Activated T-cell treated with anti-CD3 and anti-CD28 coated beads for 24 hours (primary cell): ENCODE measurements at places on chromosomes 5 and 9.

- DNase-seq, result no peak
Measured at GRCh38 chr9:107684224-107684623, 194.7 kb upstream of the KLF4 start.

- DNase-seq, result no peak
Measured at GRCh38 chr5:751496-751895, 33.0 kb downstream of the ZDHHC11B start.

- no peak for DNase-seq
Measured at GRCh38 chr9:128124873-128125579, 2.5 kb downstream of the PTGES2 start.

DNA sequence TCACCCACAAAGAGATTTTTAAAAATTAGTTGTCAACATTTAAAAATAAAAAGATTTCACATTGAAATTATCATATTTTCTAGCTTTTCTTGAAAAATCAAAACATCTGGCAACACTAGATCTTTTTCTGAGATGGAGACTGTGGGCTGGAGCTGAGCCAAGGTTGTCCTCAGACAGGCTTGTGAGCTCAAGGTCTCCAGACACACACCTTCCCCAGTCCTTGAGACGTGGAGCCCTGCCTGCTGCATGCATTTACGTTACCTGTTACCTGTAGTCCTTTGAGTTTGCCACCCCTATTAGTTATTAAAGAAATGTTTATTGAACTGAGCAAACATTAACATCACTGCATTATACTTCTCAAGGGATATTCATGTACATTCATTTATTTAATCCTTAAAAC lies 87.5 kb upstream of the TLE1 start:
- DNase-seq, result no peak

DNA sequence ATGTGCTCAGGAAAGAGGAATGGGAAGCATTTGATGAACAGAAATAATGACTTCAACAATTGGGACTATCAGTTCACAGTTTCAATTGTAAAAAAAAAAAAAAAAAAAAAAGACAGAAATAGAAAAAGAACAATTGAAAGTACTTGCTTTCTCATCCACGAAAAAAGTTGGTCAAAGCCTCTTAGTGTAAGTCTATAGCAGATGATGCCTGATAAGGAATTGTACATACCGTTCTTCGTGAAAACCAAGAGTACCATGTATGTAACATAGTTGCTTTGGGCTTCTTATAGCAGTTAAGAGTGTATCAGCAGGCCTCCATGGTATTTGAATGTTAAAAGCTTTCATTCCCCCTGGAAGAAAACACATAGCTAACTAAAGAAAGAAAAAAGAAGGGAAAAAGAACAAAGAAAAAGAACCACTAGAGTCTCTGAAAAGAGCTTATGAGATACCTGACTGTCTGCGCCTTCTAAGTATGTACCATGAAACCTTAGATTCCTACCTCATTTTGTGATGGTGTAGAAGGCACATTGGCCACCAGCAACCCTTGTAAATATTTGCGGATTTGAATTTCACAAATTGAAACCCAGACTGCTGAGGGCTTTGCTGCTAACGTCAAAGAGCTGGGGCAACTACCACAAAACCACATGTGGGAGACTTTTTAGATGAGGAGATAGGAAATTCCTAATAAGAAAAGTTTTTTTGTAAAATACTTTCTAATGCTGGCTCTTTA lies 75.2 kb downstream of the TMC1 start:
- DNase-seq, result no peak

GRCh38 chr5:131382407-131383395 lies 118.8 kb downstream of the CDC42SE2 start:
- no peak for DNase-seq

- DNase-seq, result no peak
Measured at GRCh38 chr9:4678679-4679267, 596 bp upstream of the CDC37L1 start.

- DNase-seq, result no peak
Measured at GRCh38 chr5:12522116-12522515, 617.9 kb upstream of the CTNND2 start.

DNA sequence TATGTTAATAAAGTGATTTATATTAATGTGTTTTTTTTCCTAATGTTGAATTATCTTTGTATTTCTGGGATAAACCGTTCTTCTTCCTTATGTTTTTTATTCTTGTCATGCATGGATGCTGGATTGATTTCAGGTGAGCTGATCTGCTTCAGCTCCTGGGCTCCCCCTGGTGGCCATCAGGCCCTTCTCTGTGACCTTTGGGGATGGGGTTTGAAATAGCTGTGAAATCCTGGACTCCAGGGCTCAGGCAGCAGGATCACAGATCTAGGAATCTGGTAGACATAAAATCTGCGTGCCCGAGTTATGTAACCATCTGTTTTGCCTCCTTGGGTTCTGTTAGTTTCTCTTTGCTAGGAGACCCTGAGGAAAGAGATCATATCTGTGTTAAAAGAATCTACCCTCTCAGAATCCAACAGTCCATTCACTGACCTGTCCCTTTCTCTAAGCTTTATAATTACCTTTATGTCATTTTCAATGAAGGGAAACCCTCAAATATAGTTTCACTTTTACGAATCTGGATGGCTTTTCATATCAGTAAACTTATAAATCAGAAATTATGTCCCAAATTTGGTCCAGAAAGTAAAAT lies 12.2 kb upstream of the OR13J1 start:
- DNase-seq, result peak; percentile 67

GRCh38 chr5:173287086-173287485 lies 41.1 kb downstream of the STC2 start:
- DNase-seq, result no peak

GRCh38 chr5:161288071-161288470 lies 258.5 kb downstream of the GABRB2 start:
- no peak for DNase-seq

GRCh38 chr5:123813264-123813663 lies 301.3 kb downstream of the CSNK1G3 start:
- no peak for DNase-seq

DNA sequence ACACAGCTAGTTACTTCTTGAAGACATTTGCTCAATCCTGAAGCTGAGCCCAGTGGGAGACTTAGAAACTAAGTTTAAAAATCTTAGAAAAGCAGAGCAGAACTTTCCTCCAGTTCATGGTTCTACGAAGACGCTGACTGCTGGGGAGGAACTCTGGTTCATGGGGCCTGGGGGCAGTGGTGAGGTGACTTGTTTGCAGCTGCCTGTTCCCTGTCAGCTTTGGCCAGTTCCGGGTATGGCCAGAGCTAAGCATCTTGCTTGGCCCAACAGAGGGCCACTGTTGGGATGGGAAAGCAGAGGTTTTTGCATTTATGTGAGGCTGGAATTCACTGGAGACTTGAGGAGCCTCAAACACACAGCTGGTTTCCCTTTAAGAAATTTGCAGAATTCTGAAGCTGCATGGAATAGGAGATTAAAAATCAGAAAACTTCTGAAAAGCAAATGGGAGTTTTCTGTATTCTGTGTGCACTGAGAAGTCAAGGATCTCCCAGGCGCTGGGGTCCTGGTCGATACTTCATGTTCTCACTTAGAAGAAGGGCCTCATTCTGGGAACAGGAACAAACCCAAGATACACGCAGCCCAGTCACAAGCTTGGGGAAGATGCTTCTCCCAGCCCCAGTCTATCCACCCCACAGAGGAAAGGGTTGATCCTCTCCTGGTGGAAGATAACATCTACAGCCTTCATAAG lies 10.6 kb upstream of the HMHB1 start:
- DNase-seq, result no peak

- peak; percentile 14 for DNase-seq
Measured at GRCh38 chr9:130835441-130836298, 616 bp downstream of the ABL1 start.

- no peak for DNase-seq
Measured at GRCh38 chr5:157270771-157271170, 4.8 kb downstream of the CYFIP2 start.

DNA sequence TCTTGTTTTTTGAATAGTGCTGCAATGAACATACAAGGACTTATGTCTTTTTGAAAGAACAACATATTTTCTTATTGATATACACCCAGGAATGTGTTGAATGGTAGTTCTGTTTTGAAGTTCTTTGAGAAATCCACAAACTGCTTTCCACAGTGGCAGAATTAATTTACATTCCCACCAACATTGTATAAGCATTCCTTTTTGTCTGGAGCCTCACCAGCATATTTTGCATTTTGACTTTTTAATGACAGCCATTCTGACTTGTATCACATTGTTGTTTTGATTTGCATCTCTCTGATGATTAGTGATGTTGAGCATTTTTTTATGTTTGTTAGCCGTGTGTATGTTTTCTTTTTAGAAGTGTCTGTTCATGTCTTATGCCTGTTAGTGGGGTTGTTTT lies 524.9 kb downstream of the SEMA5A start:
- no peak for DNase-seq

- no peak for DNase-seq
Measured at GRCh38 chr5:154138701-154139100, 51.8 kb upstream of the GALNT10 start.

DNA sequence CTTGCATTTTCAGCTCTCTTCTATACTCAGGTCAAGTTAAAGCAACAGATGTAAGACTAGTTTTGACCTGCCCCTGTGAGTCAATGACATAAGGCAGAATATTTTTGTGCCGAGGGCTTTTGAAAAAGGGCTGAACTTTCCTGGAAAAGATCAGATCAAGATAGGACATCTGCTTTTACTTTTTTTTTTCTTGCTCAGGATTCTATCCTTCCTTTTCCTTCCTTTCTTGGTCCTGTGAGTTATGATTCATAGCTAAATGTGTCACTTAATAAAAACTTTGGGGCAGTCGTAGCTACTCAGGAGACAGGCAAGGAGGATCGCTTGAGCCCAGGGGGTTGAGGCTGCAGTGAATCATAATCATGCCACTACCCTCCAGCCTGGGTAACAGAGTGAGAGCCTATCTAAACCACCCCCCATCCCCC lies 84.3 kb upstream of the BRINP1 start:
- no peak for DNase-seq

DNA sequence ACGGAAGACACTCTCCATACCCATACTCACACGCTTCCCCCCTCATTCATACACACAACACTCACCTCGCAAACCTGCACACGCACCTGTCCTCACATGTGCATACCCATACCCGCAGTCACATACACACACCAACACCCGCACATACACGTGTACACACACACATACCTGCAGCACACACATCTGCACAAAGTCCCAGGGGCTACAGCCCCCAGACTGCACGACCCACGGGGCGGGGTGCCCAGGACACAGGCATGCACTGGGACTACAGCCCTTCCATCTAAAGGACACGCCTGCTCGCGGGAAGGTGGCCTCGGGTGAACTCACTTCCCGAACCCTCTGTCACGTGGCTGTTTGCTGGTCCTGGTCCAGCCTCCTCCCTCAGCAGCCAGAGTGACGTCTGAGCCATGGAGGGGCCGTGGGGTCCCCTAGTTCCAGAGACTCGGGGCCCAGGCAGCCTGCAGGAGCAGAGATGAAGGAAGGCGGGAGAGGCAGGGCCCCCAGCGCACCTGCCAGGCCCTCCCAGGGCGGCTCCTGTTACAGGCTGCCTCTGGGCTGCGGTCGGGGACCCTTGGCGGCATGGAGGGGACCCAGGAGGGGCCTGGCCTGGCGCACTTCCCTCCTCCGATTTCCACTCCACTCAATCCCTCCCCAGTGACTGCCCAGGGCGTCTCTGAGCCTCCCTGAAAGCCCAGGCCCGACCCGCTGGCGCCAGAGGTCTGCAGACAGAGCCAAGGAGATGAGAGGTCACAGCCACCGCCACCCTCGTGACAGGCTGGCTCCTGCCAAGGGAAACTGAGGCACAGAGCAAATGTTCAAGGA lies 8.1 kb downstream of the SLC12A7 start:
- no peak for DNase-seq

GRCh38 chr9:5621327-5621726 lies 7.6 kb upstream of the RIC1 start:
- no peak for DNase-seq

- no peak for DNase-seq
Measured at GRCh38 chr5:37850226-37850865, 10.5 kb upstream of the GDNF start.

DNA sequence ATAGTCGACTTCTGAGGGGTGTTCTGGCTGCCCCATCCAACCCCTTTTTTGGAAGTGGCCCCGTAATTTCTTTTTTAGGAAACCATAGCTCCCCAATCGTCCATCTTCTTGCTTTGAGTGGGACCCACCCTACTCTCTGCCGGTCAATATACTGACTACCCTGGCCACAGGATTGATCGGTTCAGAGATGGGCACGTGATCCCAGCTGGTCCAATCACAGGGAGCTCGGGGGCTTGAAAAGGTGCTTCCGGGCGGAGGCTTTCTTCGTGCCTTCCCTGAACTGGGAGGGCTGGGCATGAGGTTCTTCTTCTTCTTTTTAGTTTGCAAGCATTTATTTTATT lies 78.7 kb upstream of the SH3PXD2B start:
- DNase-seq, result no peak

DNA sequence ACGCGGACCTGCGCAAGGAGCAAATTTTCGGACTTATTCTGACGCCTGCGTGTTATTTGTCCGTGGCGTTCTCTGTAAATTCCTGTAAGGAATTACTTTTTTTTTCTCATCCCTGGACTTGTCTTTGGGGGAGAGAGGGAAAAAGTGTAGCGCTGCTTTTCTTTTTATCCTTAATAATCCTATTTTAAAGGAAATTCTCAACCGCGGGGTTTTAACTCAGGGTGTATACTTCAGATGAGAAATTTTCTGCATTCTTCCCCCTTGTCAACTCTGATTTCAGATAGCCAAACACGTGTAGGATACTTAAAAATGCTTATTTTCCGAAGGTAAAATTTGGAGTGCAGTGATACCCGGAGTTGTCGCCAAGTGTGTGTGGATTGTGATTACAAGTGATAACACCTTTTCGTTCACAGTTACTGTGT lies 853 bp downstream of the DCP2 start:
- DNase-seq, result no peak

DNA sequence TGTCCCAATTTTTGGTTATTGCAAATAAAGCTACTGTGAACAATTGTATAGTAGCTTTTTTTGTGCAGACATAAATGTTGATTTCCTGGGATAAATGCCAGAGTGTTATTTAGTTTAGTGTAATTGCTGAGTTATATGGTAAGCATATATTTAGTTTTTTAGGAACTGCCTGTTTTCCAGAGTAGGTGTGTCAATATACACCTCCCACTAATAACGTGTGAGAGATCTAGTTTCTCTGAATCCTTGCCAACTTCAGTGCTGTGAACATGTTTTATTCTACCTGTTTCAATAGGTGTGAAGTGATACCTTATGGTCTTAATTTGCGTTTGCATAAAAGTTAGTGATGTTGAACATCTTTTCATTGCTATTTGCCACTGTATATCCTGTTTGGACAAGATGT lies 9.1 kb upstream of the OR2S2 start:
- no peak for DNase-seq

DNA sequence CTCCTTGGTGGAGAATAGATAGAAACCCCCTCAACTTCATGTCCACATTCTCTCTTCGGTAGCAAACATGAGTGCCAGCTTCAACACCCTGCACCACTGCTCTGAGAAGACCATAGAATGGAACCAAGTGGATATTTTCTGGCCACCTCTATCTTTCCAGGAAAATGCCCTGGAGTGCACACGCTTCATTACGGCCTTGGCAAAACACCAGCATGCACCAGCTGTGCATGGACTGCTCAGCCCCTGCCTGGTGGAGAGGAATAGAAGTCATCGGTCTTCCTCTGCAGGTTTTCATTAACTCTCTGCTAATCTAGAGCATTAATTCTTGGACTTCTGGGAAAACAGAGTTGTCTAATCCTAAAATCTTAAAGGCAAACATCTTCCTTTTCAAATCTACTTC lies 211.6 kb upstream of the TMEM161B start:
- DNase-seq, result no peak
